ENCODE measurements at places on chromosomes 5 and 9.

DNA sequence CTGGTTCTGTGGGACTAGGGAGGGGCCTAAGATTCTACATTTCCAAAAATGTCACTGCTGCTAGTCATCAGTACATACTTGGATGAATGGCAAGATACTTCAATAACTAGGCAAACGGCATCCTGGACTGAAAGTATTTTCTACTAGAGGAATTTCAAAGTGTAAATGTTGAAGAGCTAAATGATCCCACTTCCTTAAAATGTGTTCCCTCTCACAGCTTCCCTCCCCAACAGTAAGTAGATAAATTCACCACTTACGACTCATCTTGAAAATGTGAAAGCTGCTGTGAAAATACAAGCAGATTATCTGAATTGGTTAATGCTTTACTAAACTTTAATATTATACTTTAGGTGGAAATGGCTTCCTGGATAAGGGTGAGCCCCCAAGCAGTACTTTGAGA, 1571.5 kb upstream of the WWC1 start:
- no peak for DNase-seq

DNA sequence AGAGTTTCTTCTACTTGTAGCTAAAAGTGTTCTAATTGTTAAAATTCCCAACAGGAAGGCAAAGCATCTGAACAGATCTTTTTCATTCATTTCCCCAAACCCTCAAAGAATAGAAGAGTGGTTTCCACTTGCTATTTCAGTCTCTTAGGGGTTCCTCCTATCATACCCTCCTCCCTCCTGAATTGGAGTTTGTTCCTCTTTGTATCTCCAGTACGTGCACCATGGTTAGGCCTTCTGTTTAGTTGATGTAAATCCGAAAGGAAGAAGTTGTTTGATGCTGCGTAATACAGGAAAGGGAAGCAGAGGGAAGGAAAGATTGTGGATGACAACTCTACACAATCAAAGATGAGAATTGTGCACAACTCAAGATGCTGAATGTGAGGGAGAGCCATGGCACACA, 303.6 kb downstream of the PIK3R1 start:
- no peak for DNase-seq

GRCh38 chr5:64164166-64164565, 1.5 kb upstream of the RNF180 start:
- no peak for DNase-seq

- DNase-seq: no peak
These were observed 28.0 kb upstream of the ADAM19 start for GRCh38 chr5:157603333-157604190.

DNA sequence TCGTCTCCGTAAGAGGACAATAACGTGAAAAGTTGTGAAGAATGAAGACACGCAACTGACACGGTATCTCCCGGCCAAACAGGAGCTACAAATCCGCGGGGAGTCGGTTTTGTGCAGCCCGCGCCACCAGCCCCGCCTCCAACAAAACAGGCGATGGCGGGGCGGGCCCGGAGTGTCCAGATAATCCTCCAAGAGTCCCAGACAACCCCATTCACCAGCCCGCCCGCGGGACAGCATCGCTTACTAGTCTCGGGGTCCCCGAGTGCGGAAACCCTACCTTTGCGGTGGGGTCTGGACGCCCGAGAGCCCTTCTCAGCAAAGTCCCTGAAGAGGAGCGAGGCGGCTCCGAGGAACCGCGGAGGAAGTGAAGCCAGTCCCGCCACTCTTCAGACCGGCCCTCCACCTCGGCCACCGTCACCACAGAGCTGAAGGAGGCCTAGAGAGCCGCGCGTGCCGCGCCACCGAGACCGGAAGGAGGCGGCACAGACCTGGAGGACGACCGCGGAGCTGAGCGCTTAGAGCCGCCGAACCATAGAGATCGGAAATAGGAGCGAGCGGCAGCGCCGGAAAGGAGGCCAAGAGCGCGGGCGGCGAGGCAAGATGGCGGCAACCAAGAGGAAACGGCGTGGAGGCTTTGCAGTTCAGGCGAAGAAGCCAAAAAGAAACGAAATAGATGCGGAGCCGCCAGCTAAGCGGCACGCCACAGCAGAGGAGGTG, at the start of the genes BRIX1 and RAD1:
TSS of gene BRIX1 (plus strand) at position 573 of the 717 bp plus-strand sequence. CDS start at position 601, 28 bp downstream.
TSS of gene RAD1 (minus strand) at position 366 of the 717 bp plus-strand sequence. CDS start 612 bp downstream, outside the sequence.
- peak; percentile 85 for DNase-seq

DNA sequence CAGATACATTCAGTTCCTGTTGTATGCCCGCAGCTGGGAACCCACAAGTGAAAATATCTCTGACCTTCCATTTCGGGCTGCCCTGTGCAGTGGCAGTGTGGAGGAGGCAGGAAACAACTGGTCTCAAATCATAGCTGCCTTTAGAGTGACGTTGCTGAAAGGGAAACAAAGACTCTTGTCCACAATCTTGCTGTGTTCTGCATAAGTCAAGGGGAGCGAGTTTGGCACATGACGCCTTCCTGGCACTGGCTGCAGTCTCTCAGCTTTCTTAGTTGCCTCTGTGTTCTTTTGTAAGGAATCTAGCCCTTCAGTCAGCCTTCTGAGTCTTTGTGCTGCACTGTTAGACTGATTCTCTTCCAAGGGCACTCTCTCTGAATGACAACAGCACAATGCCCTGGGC, 24.0 kb downstream of the ADAMTS16 start:
- DNase-seq: no peak

Measured in stimulated activated CD8-positive, alpha-beta memory T cell treated with anti-CD3 and anti-CD28 coated beads, Interleukin-7, amount 100 ng/mL, for 1 hour (primary cell).